ENCODE measurements at places on chromosomes 3 and 15.
A peak's percentile ranks its signal among the peaks of the same experiment; 100 is the strongest.

DNA sequence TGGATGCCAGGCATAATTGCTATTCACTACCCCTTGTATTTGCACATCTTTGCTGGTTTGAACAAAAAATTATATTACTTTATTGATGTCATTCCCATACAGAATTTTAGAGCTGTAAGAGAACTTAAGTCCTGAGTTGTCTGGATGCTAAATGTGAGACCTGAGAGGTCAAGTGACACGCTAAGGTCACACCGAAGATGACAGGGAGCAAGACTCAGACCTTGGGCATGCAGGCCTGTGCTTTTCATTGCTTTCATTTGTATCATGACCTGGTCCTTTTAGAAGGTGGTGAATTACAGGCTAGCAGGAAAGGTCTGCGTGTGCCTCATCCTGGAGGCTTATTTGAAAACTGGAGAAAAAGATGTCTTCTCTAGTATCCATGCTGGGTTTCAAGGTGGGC, 312.0 kb upstream of the RASGRP1 start:
- no peak for DNase-seq

DNA sequence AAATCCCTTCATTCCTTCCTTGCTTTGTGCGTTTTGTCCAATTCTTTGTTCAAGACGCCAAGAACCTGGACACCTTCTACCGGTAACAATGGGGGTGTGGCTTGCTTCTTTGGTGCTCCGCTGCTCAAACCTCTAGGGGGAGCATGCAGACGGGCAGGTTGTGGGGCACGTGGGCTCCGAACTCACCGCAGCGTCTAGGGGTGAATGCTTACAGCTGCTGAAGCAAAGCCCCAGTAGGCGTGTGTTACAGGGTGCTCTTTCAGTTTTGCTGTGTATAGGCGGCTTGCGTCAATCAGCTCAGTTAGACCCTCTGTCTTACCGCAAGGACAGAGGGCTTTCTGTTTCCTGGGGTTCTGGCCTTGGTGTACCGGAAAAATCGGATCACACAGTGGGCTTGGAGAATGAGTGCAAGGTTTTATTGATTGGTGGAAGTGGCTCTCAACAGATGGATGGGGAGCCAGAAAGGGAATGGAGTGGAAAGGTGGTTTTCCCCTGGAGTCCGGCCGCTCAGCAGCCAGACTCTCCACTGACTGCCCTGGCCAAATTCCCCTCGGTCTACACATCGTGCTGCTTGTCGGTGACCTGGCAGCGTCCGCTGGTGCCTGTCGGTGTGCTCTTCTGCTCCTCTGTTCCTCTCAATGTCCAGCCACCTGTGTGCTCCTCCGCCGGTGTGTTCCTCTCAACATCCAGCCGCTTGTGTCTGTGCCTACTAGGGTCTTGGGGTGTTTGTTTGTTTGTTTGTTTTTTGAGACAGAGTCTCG, 1.2 kb upstream of the LRRC34 start:
- DNase-seq: no peak

GRCh38 chr3:117628823-117629291, 919.3 kb downstream of the TUSC7 start:
- peak; percentile 1 for DNase-seq

DNA sequence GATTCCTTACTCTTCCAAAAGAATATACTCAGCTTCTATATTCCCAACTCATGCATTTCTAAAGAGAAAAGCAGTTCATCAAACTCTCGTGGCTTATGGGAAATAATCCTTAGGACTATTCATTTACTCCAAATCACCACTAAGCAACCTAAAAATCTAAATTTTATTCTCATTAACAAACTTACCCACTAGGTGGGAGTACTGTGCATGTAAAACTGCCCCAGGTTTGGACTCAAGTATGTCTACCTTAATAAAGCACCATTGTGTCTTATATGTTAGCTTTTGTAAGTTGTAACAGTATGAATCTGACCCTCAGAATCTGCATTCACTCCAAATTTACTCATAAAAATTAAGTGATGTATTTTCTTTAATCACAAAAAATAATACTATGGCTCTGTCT, 25.3 kb downstream of the RAD18 start:
- DNase-seq: peak; percentile 20

- DNase-seq: no peak
Observed at GRCh38 chr3:89562373-89562772, 455.0 kb downstream of the EPHA3 start.

DNA sequence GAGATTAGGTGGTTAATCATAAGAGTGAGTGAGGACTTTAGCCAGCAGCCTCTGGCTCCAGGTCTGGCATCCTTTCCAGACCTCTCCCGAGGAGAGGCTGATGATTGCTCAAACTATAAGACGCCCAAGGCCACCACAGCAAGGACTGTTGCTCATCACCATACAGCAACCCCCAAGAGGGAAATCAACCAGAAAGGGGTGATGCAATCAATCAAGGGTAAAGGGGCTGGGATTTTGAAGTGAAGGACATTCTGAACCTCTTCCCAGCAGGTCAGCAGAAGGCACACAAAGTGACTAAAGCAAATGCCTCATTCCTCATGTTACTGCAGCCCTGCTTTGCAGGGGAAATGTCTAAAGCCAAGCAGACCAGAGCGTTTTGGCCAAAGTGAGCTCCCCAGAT, 247.3 kb upstream of the IGF1R start:
- DNase-seq: no peak

- DNase-seq: no peak
Observed at GRCh38 chr3:16236856-16237393, 27.8 kb downstream of the DPH3 start.

DNA sequence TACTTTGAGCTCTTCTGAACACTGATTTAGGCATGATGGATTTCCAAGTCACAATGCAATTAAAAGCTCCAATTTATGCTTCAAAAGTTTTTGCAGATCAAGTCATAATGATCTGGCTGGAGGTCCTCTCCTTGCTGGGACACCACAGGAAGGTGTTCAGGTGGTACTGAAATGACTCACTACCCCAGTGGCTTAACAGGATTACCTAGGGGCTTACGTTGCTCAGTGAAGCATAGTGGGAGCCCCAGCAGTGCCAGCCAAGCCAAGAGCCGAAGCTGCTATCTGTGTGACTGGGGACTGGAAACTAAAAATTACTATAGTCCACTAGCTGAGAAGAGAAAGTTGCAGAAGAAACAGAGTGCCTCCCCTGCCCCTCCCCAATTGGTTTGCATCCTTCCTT, 110.1 kb upstream of the LPP start:
- DNase-seq: no peak

DNA sequence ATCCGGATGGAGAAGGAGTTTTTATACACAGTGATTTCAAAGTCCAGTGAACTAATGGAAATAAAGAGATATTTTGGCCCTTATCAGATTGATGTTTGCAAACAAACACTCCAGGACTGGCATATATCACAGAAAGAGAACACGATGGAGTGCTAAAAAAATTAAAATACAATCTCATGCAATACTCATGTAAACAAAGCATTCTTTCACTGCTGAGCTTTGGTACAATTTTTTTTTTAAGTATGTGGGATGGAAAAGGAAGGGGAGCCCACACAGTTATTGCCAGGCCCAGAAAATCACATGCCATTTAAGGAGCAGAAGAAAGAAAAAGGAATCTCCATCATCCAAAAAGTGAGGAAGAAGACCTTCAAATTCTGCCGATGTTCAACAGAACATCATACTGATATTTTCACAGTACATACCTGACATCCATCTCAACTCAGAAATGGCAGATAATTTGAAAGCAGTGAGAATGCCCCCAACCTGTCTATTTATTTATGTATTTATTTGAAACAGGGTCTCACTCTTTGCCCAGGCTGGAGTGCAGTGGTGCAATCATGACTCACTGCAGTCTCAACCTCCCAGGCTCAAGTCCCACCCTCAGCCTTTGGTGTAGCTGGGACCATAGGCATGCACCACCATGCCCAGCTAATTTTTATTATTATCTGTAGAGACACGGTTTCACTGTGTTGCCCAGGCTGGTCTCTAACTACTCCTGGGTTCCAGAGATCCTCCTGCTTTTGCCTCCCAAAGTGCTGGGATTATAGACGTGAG, 107.5 kb upstream of the SLC2A2 start:
- no peak for DNase-seq

DNA sequence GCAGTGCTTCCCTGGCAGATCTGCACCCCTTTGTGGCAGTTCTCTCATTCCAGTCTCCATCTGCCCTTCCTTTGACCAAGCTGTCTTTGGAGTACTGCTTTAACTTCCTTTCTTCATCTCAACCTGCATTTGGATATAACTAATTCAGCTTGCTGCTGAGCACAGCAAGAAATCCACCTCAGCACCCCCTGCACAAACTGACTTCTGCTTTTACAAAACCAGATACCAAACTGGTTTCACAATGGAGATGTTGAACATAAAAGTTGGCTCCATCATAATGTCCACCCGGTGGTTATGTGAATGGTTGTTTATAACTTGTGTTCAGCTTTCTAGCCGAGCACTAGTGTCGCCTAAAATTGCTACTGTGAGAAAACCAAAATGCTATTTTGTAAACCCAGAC, 341.1 kb upstream of the SEMA6D start:
- DNase-seq: no peak

DNA sequence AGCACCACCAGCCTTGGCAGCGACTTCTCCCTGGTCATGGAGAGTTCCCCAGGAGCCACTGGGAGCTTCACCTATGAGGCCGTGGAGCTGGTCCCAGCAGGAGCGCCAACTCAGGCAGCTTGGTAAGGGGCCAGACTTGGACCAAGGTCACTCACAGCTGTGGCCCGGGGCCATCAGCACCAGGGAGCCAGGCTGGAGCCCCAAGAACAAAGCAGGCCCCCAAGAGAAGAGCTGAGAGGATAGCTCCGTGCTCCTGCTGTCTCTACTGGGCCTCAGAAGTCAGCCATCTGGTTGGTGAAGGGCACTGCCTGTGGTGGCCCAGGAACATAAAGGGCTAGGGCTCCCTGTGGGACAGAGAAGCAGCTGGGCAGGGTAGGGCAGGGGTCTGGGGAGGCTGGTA, 14.7 kb upstream of the CPNE9 start:
- no peak for DNase-seq

DNA sequence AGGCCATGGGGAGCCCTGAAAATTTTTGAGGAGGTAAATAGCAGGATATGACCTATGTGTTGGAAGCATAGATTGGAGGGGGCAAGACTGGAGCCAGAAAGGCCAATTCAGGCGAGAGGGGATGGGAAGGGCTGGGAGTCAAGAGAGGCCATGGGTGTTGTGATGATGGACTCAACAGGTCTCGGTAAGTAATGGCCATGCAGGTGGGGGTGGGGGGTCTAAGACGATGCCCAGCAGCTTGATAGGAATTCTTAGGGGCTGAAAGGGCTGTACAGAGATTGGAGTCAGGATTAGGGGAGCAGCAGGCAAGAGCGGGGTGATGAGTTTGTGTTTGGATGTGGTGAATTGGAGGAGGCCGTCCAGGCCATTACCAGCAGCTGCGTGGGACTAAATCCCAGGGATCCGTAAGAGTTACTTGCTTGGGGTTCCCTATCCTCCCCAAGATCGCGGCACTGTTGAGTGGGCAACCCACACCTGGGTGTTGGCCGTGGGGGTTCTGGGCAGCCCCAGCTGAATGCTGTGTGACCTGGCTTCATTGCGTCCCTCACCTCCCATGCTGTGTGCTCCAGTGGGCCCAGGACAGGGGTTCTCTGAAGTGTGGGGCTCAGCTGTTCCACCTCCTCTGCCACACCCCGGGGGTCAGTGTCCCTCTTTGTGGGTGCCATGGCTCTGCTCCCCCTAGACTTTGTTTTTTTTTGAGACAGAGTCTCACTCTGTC, 41.8 kb upstream of the CHRNB4 start:
- DNase-seq: no peak

DNA sequence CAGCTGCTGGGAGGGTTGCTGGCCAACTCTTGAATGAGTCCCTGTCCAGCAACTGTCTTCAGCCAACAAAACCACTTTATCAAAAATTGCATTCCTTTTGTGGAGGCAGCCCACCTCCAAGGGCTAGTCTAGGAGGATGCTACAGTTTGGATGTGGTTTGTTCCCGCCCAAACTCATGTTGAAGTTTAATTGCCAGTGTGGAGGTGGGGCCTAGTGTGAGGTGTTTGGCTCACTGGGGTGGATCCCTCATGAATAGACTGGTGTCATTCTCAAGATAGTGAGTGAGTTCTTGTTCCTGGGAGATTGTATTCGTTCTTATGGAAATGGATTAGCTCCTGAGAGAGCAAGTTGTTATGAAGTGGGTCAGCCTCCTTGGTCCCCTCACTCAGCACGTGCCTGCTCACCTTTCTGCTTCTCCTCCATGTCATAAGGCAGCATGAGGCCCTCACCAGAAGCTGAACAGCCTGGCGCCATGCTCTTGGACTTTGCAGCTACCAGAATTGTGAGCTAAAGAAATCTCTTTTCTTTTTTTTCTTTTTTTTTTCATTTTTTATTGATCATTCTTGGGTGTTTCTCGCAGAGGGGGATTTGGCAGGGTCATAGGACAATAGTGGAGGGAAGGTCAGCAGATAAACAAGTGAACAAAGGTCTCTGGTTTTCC, 4.2 kb upstream of the RFC4 start:
- DNase-seq: no peak

DNA sequence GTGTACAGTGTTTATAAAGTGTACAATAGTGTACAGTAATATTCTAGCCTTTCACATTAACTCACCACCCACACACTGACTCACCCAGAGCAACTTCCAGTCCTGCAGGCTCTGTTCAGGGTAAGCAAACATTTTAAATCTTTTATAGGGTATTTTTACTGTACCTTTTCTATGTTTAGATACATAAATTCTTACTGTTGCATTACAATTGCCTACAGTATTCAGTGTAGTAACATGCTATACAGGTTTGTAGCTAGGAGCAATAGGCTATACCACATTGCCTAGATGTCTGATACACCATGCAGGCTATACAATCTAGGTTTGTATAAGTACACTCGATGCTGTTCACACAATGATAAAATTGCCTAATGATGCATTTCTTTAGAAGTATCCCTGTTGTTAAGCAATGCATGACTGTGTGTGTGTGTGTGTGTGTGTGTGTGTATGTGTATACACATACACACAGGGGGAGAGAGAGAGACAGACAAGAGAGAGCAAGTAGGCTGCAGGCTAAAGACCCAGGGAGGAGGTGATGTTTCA, 72.5 kb upstream of the PRR23C start:
- no peak for DNase-seq

DNA sequence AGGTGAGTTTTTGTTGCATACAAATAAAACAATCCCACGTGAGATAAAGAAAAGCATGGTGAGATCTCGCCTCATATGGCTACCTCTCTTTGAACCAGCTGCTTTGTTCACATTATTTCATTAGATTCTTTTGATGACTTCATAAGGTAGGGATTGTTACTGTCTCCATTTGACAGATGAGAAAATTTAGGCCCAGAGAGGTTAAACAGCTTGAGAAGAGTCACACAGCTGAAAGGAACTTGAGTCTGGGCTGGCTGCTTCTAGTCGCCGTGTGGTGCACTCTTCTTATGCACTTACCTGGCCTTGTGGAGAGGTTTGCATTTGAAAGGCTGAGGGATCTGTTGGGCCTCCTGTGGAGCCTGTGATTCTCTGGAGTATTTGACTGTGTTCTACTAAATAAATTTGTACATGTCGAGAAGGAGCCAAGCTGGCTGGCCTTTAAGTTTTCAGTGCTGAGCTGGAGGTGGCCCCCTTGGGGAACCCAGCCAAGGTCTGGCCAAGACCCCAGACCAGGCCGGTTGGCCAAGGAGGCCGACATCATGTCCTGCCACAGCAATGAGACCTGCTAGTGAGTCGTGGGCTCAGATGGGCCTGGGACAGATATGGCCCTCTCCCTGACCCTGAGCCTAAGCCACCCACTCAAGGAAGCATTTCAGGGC, 125.1 kb downstream of the SMAD6 start:
- DNase-seq: no peak

All from cerebellar cortex (tissue), 1 donor.